Fibroblast of upper back skin (primary cell): ENCODE measurements at places on chromosomes 12 and 14.

GRCh38 chr12:104453133-104453532 lies 3.6 kb upstream of the CHST11 start:
- DNase-seq: no peak

DNA sequence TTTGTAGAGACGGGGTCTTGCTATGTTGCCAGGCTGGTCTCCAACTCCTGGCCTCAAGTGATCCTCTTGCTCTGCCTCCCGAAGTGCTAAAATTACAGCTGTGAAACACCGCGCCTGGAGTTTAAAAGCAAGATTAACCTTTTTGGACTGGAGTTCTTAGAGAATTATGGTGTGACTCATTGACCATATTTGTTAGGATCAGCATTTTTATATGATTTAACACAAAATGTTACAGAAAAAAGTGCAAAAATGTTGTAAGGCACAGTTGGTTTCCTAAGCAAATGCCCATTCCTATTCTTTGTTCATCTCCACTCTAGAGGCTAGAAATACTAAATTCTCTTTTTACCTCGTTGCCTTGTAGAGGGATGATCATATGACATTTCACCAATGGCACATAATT lies 27.6 kb downstream of the SLC35E3 start:
- DNase-seq: no peak

DNA sequence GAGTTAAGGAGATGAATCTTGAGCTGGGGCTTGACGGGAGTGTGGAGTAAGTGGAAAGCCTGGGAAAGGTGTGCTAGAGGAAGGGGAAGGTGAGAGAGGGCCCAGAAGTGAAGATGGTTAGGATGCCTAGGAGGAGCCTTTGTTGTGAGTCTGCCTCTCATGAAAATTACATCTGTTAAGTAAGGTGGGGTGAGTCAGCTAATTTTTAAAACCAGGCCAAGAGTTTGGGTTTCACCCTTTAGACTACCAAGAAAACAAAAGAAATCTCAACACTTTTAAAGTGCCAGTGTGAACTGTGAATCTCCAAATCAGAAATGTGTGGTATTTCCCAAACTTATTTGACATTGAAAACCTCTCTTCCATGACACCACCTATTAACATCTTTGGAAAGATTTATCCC lies 185.2 kb downstream of the CRADD start:
- no peak for DNase-seq

DNA sequence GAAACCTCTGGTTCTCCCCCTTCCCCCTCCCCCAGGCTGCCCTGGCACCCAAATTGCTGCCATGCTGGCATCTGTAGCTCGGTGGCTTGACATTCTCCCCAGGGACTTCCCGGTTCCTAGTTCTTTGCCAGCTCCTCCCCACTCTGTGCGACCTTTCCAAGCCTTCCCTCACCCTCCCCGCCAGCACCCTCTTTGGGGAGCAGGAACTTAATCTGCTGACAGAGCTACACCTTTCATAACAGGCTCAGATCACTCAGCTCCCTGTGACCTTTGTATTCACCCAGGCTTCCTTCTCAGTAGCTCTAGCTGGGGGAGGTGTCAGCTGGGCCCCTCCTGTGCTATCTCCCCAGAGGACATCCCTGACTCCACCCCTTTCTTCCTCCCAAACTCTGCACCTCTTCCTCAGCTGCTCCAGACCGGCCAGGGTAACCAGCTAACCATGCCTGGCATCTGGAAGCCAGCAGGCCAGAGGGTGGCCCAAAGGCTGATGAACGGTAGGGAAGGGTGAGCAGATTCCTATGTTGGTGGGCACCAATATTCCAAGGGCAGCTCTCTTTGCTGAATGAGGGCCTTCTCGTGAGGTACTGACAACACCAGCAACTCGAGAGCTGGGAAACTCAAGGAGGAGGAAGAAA lies 1.8 kb upstream of the COX14 start:
- no peak for DNase-seq

GRCh38 chr12:133080026-133080367 lies 726 bp upstream of the ZNF140 start:
- peak; percentile 100 for DNase-seq

GRCh38 chr14:35355981-35356841 lies 48.3 kb downstream of the NFKBIA start:
- DNase-seq: no peak

- peak; percentile 94 for DNase-seq
Measured at GRCh38 chr12:62711631-62712241, 223.2 kb downstream of the PPM1H start.

DNA sequence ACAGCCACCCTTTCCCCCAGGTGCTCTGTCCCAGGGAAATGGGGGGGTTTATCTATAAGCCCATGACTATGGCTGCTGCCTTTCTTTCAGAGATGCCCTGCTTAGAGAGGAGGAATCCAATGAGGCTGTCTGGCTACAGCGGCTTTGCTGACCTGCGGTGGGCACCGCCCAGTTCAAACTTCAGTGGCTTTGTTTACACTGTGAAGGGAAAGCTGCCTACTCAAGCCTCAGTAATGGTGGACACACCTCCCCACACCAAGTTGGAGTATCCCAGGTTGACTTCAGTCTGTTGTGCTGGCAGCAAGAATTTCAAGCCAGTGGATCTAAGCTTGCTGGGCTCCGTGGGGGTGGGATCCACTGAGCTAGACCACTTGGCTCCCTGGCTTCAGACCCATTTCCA lies 869.2 kb downstream of the SLC6A15 start:
- no peak for DNase-seq

- DNase-seq: peak; percentile 69
Measured at GRCh38 chr12:51341251-51342007, 5.0 kb downstream of the CELA1 start.

- no peak for DNase-seq
Measured at GRCh38 chr14:104144453-104144790, 6.0 kb downstream of the KIF26A start.
